ENCODE measurements at places on chromosomes 1 and 21. TPM values are rescaled to one million over a fixed set of nuclear protein-coding genes. Genes with fewer than 3 reads are reported as not detected.

AUNIP gene
- 0.71 TPM for polyA plus RNA-seq

KMO gene
- polyA plus RNA-seq, result 0.08 TPM

OR2T33 gene
- not detected for polyA plus RNA-seq

SLC9A1 gene
- 14.4 TPM for polyA plus RNA-seq

ZBTB8A gene
- 9.1 TPM for polyA plus RNA-seq

FCRL1 gene
- 0.25 TPM for polyA plus RNA-seq

HENMT1 gene
- 21.4 TPM for polyA plus RNA-seq

ITLN2 gene
- polyA plus RNA-seq, result not detected

OR2L3 gene
- polyA plus RNA-seq, result not detected

AIM2 gene
- 0.46 TPM for polyA plus RNA-seq

SF3B4 gene
- 32.3 TPM for polyA plus RNA-seq

PLA2G2A gene
- 0.57 TPM for polyA plus RNA-seq

SPATA1 gene
- 1.9 TPM for polyA plus RNA-seq

SHISA4 gene
- polyA plus RNA-seq, result 97.2 TPM

SHCBP1L gene
- 0.35 TPM for polyA plus RNA-seq

KRTAP19-1 gene
- not detected for polyA plus RNA-seq

MACF1 gene
- polyA plus RNA-seq, result 263 TPM

STIL gene
- 3.4 TPM for polyA plus RNA-seq

AK4 gene
- 6.8 TPM for polyA plus RNA-seq

SLAMF1 gene
- polyA plus RNA-seq, result 0.05 TPM

GBP2 gene
- polyA plus RNA-seq, result 0.63 TPM

S100A3 gene
- polyA plus RNA-seq, result 0.77 TPM

C1QA gene
- polyA plus RNA-seq, result 22.2 TPM

RERE gene
- 72.2 TPM for polyA plus RNA-seq

VHLL gene
- polyA plus RNA-seq, result not detected

VSIG8 gene
- polyA plus RNA-seq, result not detected

ASCL5 gene
- 0.32 TPM for polyA plus RNA-seq

BATF3 gene
- 1.3 TPM for polyA plus RNA-seq

RRAGC gene
- 18.8 TPM for polyA plus RNA-seq

NUP210L gene
- polyA plus RNA-seq, result 0.03 TPM

SLC9C2 gene
- not detected for polyA plus RNA-seq

UTP11 gene
- 111 TPM for polyA plus RNA-seq

SYT6 gene
- 1.7 TPM for polyA plus RNA-seq

ST7L gene
- polyA plus RNA-seq, result 13.1 TPM

RPRD2 gene
- polyA plus RNA-seq, result 23.7 TPM

PFKL gene
- polyA plus RNA-seq, result 49.5 TPM

NIBAN1 gene
- 48.1 TPM for polyA plus RNA-seq

NPL gene
- 5.1 TPM for polyA plus RNA-seq

NTMT2 gene
- 0.59 TPM for polyA plus RNA-seq

LHX8 gene
- not detected for polyA plus RNA-seq

HES2 gene
- not detected for polyA plus RNA-seq

CCDC28B gene
- 57.8 TPM for polyA plus RNA-seq

PGLYRP3 gene
- not detected for polyA plus RNA-seq

ATP5PO gene
- polyA plus RNA-seq, result 304 TPM

TMEM50A gene
- polyA plus RNA-seq, result 55.1 TPM

IL19 gene
- not detected for polyA plus RNA-seq

UBE2U gene
- polyA plus RNA-seq, result not detected

SAMD11 gene
- 5.6 TPM for polyA plus RNA-seq

FAM72B gene
- polyA plus RNA-seq, result 3.5 TPM

SLC19A1 gene
- 8.5 TPM for polyA plus RNA-seq

ETV3L gene
- not detected for polyA plus RNA-seq

TRIM58 gene
- 3.1 TPM for polyA plus RNA-seq

DNALI1 gene
- 8.7 TPM for polyA plus RNA-seq

LEFTY1 gene
- 0.57 TPM for polyA plus RNA-seq

GUCA2A gene
- polyA plus RNA-seq, result not detected

SIM2 gene
- 2.9 TPM for polyA plus RNA-seq

LDLRAD1 gene
- not detected for polyA plus RNA-seq

Data from forelimb muscle (tissue), 1 donor.